ENCODE measurements at places on chromosomes 5 and 9. TPM values are rescaled to one million over a fixed set of nuclear protein-coding genes. Genes with fewer than 3 reads are reported as not detected.

Gene CNTFR
- 67.1 TPM for total RNA-seq

Gene SLCO6A1
- total RNA-seq: not detected

Gene ANKRD34B
- total RNA-seq: not detected

Gene HAVCR2
- total RNA-seq: 11.7 TPM

Gene AK8
- total RNA-seq: 1.3 TPM

Gene GABBR2
- total RNA-seq: not detected

Gene IFNE
- total RNA-seq: not detected

Gene GAPT
- total RNA-seq: 1.8 TPM

Gene LCN9
- total RNA-seq: not detected

Gene DNAJB5
- total RNA-seq: 6.3 TPM

Gene SLC45A2
- total RNA-seq: not detected

Gene IL5
- total RNA-seq: not detected

Gene OTULINL
- total RNA-seq: 11.0 TPM

Gene DMRT3
- not detected for total RNA-seq

Gene FAM163B
- not detected for total RNA-seq

Gene SPATA31D4
- not detected for total RNA-seq

Gene PNPLA7
- 23.1 TPM for total RNA-seq

Gene FLT4
- total RNA-seq: 21.6 TPM

Gene SAXO1
- not detected for total RNA-seq

Gene RFK
- 15.0 TPM for total RNA-seq

Gene LCN10
- 3.5 TPM for total RNA-seq

Gene CYLC2
- not detected for total RNA-seq

Gene PCSK1
- 1.4 TPM for total RNA-seq

Gene FOXD4L5
- total RNA-seq: not detected

Gene TMED7
- 77.5 TPM for total RNA-seq

Gene ADAMTS13
- total RNA-seq: 3.0 TPM

Gene LHX3
- not detected for total RNA-seq

Gene HSD17B4
- 220 TPM for total RNA-seq

Gene OCLN
- 10.6 TPM for total RNA-seq
